ENCODE measurements at places on chromosomes 13 and 19.

DNA sequence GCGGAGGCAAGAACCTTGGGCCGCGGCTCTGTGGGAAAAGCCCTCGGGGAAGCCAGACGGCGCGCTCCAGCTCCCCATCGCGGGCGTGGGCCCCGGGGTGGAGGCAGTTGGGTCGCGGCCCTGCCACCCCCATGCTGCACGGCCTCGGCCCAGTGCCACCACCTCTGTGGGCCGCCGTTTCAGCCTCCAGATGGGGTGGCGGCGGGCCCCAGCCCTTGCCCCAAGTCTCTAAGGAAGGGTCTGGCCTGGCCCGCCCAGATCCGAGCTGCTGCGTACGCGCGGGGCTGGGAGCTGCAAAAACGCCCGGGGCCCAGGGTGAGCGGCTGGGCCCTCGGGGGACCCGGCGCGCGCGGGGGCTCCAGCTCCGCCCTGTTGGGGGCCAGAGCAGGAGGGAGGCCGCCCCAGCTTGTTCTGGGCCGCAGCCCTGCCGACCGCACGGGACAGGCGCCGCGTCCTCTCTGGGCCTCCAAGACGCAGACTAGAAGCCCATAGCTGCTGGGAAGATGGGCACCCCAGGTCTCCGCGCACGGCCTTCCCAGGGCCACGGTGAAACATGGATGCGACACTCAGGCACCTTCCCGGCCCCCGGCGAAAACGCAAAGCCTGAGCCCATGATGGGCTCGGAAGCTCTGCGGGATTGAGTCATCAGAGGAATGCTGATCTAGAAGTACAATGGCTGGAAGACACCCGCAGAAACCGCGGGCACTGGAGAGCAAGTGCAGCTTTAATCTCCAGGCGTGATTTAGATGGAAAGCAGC lies 110.1 kb downstream of the KCTD15 start:
- DNase-seq, result no peak

- DNase-seq, result no peak
Measured at GRCh38 chr19:8571006-8571411, 6.2 kb downstream of the MYO1F start.

- DNase-seq, result no peak
Measured at GRCh38 chr19:18646535-18647370, 9.9 kb downstream of the KLHL26 start.

DNA sequence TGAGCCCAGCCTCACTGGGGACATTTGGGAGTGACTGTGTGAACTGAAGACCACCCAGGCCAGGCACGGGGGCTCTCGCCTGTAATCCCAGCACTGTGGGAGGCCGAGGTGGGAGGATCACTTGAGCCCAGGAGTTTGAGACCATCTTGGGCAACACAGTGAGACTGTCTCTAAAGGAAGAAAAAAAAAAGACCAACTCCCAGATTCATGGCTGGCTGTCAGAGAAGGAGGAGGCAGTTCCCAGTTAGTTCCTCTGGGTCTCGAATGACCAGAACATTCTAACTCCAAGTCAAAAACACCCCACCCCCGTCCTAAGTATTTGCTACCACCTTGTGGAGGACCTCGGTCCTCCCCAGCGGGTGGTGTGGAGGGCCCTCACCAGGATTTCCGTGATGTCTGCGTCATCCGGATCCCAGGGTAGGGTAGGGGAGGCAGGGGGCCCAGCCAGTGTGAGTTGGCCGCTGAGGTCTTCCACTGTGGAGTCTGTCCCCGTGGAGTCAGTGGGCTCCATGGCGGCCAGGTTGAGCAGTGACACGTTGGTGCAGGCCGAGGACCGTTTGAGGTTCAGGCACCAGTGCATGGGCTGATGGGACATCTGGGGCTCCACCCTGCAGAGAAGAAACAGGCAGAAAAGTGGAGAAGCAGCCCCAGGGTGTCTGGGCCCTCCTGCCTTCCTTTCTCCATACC lies 1.3 kb downstream of the TSKS start:
- DNase-seq, result no peak

DNA sequence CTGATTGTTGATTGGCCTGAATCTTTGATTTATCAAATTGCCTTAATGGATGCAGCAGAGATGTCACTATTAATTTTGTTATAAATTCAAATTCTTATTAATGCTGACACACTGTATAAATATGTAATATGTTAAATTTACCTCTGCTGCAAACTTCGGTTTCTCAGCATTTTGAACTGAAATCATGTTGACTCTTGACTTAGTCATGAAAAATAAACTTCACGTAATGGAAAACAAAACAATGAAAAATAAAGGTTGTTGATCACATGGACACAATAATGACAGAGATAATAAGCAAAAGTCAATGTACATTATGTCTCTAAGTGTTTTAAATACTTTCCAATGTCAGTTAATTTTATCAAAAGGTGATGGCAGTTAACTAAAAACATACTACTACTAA lies 827.6 kb downstream of the PCDH9 start:
- DNase-seq, result no peak

DNA sequence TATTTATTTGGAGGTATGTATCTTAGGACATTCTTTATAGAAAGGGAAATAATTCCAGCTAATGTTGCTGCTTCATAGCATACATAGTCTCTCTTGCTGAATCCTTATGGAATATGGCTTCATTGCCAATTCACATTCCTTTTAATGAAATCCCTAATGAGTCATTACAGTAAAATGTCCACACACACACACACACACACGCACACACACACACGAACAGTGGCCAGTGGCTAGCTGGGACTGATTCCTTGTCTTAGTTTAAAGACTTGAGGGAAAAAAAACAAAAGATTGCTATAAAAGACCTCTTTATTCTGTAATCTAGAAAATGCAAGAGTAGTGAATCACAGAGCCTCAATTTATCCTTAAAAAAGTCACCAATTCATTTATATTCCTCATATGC lies 301.6 kb downstream of the SLITRK6 start:
- no peak for DNase-seq

DNA sequence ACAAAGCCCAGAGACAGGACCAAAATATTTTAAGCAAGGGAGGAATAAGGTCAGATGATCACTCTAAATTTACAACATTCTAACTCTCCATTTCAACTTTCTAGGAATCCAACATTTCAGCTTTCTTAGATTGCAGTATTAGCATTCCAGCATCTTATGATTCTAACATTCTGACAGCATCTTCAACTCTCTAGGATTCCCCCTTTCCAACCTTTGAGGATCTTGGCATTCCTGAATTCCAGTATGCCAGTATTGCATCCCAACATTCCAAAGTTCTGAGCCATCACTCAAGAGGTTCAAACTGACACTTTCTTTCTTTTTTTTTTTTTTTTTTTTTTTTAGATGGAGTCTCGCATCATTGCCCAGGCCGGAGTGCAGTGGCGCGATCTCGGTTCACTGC lies 13.8 kb downstream of the TGFB1 start:
- no peak for DNase-seq

GRCh38 chr13:49791711-49792549 lies 552 bp downstream of the KPNA3 start:
- peak; percentile 3 for DNase-seq

DNA sequence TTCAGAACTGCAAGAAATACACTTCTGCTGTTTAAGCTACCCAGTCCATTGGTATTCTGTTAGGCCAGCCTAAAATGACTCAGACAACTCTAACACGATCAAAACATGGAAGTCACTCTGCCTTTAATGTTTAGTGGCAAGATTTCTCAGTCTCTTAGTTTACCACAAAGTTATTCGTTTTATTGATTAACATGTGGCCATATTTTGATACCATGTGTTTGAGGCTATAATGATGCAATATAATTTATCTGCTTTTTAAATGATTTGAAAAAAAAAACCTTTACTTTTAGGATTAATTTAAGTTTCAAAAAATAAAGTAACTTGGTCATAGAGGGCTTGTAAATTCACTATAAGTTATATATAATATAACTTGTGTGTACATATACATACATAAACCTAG lies 223.4 kb downstream of the SPRY2 start:
- DNase-seq, result no peak

- DNase-seq, result no peak
Measured at GRCh38 chr19:43697295-43697694, 18.6 kb upstream of the IRGC start.

DNA sequence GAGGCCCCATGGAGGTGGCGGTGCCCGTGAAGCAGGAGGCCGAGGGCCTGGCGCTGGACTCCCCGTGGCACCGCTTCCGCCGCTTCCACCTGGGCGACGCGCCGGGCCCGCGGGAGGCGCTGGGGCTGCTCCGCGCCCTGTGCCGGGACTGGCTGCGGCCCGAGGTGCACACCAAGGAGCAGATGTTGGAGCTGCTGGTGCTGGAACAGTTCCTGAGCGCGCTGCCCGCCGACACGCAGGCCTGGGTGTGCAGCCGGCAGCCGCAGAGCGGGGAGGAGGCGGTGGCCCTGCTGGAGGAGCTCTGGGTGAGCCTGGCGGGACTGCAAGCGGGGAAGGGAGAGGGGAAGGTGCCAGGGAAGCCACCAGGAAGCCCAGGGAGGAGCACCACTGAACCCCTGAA lies 5.8 kb downstream of the ZNF444 start:
- no peak for DNase-seq

DNA sequence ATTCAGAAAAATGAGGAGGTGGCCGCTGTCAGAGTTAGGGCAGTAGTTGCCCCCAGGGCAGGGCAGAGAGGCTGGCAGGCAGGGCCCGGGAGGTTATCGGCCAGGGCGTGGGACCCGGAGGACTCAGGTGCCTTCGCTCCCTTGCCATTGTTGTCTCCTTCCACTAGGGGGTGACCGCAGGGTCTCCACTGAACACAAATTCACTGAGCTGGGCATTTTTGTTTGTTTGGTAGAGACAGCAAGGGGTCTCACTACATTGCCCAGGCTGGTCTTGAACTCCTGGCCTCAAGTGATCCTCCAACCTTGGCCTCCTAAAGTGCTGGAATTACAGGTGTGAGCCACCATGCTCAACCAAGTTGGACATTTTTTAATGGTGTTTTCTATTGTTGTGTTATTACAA lies 25.1 kb downstream of the CARS2 start:
- peak; percentile 27 for DNase-seq

DNA sequence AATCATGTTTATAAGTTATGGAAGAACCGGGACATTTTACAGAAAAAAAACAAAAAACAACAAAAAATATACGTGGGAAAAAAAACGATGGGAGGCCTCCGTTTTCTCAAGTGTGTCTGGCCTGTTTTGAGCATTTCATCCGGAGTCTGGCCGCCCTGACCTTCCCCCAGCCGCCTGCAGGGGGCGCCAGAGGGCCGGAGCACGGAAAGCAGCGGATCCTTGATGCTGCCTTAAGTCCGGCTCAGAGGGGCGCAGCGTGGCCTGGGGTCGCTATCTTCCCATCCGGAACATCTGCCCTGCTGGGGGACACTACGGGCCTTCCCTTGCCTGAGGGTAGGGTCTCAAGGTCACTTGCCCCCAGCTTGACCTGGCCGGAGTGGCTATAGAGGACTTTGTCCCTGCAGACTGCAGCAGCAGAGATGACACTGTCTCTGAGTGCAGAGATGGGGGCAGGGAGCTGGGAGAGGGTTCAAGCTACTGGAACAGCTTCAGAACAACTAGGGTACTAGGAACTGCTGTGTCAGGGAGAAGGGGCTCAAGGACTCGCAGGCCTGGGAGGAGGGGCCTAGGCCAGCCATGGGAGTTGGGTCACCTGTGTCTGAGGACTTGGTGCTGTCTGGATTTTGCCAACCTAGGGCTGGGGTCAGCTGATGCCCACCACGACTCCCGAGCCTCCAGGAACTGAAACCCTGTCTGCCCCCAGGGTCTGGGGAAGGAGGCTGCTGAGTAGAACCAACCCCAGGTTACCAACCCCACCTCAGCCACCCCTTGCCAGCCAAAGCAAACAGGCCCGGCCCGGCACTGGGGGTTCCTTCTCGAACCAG lies 1.8 kb upstream of the APOE start:
- DNase-seq, result peak; percentile 56

DNA sequence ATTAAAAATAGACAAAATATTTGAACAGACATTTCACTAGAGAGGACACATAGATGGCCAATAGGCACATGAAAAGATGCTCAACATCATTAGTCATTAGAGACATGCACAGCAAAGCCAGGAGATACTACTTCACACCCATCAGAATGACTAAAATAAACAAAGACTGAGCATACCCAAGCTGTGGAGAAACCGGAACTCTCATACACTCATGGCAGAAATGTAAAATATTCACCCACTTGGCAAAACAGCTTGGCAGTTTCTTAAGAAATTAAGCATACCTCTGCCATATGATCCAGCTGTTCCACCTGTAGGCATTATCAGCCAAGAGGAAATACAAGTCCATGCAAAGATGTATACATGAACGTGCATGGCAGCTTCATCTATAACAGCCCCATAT lies 213.4 kb downstream of the TSHZ3 start:
- DNase-seq, result no peak

GRCh38 chr13:76799696-76800095 lies 86.5 kb downstream of the KCTD12 start:
- DNase-seq, result no peak

DNA sequence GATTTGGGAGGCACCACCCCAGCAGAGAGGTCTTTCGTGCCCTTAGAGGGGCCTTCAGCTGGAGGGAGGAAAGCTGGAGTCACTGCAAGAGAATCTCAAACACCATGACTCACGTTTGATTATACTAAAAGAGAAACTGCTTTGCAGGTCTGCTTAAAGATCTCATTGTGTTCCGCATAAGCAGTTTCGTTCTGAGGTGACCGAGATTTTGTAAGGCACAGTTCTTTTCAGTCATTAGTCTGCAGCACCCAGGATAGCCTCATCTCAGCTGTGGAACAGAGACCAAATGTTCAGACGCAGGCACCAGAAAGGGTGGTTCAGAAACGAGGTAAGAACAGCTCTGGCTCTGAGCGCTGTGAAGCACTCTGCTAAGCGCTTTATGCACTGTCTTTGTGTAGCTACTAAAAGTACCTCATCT lies 71.2 kb upstream of the GTF3A start:
- no peak for DNase-seq

- peak; percentile 50 for DNase-seq
Measured at GRCh38 chr19:41323430-41324125, 13.6 kb downstream of the CCDC97 start.

DNA sequence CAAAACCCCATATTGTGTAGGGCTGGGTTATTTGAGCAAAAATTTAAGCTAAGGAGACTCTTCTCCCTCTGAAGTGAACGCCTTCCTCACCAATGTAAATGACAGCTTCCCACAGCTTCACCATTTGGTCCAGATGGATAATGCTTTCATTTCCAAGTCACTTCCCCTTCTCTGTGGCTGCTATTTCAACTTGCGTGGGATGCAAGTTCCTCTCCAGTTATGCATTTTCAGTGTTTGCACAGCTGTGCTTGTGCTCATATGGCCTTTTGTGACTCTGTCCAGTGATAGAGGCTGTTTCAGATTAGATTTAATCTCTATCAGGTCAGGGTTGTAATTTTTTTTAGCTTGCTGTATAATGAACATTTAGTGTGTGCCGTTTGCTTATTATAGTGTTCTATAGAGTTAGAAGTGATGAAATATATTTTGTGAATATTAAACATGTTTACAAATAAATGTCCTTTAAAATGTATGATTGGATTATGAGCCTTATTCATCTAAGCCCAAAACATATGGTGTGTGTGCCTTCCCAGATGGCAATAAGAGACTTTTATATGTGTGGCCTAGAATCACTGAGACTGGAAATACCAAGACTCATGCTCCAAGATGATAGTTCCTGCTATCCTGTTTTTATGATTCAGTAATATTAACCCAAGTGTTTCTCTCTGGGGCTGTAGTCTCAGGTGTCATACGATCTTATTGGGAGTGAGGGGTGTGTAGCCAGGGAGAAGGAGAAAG lies 86.6 kb downstream of the TNFRSF19 start:
- no peak for DNase-seq

GRCh38 chr19:28294395-28294794 lies 918.6 kb downstream of the UQCRFS1 start:
- no peak for DNase-seq
